ENCODE measurements at places on chromosomes 7 and 10.

- DNase-seq, result no peak
Measured at GRCh38 chr10:110407301-110408170, 90.2 kb upstream of the DUSP5 start.

- no peak for DNase-seq
Measured at GRCh38 chr7:135147341-135147898, 452 bp upstream of the TMEM140 start.

GRCh38 chr10:70090013-70090412 lies 37.4 kb downstream of the MACROH2A2 start:
- no peak for DNase-seq

GRCh38 chr10:33143160-33143728 lies 185.2 kb upstream of the ITGB1 start:
- no peak for DNase-seq

DNA sequence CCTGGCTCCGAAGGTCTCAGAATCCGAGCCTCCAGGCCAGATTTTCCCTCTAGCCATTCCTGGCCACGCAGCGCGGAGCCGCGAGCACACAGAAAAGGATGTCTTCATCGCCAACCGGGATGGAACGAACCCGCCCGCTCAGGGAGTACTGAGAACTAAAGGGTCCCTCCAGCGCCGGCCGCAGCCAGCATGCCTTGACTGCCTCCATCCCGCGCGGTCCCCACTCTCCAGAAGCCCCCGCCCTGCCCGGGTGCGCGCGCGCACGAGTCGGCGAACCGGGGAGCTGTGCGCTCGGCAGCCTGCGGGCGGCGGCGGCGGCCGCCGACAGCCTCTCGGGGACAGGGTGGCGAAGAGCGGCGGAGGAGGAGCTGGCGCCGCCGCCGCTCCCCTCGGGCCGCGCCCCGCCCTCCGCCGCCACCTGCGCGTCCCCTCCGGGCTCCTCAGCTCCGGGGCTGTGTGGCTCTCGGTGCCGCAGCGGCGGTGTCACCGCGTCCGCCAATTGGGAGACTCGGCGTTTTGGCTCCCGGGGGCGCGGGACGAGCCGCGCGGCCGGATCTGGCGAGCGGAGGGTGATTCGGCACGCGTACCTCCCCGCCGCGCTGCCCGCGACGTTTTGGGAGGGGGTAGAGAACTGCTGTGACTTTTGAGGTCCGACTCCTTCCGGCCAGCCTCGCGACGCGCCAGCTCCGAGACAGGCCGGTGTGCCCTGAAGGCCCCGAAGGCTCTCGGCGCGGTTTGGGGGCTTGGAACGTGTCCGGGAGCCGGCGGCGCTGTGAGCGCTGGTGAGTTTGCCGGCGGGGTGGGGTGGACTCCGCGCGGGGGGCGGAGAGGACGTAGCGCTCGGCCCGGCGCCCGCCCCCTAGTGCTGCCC lies 453 bp upstream of the GALNT17 start:
- no peak for DNase-seq

DNA sequence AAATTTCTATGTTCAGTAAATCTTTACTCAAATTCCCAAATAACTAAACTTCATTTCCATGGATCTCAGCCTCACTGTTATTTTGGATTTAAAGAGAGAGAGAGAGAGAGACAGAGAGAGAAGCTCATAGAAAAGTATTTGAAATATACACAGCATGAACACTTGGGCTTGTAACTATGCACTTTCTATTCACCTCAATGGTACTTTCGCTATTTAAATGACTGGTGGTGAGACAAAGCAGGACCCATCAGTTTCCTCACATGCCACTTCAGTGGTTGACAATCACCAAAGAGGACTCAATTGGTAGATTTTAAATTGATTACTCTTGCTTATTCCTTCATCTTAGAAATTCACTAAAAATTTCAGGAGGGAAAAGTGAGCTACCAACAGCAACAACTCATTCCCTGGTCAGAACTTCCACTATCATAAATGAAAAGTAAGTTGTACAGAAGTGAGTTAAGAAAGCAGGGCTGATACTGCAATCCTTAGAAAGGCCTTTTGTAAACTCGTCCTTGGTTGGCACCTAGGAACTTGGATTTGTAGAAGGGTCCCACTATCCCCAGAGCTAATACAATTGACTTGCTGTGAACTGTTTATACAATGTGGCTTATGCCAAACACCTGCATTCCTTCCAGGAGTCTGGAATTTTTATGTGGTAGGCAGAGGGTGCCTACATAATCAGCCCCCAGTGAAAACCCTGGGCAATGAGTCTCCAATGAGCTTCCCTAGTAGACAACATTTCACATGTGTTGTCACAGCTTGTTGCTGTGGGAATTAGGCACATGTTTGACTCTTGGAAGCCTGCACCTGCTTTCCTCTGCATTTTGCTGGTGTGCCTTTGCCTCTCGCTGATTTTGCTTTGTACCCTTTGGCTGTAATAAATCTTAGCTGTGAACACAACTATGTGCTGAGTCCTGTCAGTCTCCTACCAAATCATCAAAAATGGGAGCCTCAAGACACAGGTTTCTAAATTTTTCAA lies 10.8 kb downstream of the ERLIN1 start:
- DNase-seq, result no peak

DNA sequence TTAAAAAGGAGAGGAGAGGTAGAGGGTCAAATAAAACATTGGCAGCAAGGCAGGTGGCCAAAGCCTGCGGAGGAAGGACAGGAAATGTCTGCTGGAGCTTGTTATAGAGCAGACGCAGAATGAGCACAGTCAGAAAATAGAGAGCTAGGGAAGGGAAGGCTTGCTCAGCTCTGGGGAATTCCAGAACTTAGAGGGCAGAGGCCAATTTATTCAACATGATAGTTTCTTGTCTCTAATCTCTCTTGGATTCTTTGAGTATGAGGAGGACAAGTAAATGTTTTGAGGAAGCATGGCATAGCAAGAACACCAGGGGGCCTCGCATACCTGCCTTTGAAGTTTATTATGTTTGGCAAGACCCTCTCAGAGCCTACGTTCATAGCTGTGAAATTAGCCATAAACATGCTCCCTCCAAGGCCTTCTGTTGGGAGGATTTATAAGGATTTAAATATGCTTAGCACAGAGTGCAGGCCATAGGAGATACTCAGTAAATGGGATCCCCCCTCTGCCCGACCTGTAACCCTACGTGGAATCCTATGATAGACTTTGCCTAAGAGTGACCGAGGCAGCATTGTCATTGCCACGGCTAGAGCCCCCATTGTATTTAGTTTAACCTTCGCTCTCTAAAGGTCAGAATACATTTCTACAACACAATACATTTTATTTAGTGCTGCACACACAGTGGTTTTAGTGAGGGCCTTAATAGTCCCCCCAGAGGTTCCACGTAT lies 293.9 kb downstream of the CCDC3 start:
- no peak for DNase-seq

DNA sequence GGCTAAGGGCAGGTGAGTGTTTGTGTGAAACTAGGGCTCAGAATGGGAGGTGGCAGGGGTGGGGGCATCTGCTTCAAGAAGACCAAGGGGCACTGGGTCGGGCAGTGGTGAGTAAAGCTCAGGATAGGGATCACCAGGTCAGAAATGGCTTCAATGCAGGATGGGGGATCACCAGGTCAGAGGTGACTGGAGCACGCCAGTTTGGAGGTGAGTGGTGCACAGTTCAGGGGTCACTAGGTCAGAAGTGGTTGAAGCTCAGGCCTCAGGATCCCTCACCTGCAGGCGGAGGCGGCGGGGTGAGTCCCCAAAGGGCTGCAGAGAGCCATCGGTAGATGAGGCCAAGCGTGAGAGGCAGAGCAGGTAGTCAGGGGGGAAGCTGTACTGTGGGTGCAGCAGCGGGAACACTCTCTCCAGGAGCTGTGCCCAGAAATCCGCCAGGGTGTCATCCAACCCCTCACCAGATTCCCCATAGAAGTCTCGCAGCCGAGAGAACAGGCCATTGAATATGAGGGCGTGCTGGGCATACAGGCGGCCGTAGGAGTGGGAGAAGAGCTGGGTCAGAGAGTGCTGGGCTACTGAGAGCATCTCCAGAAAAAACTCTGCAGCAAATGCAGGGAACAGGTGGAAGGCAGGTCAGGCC lies 1.8 kb downstream of the GPC2 start:
- DNase-seq, result no peak

DNA sequence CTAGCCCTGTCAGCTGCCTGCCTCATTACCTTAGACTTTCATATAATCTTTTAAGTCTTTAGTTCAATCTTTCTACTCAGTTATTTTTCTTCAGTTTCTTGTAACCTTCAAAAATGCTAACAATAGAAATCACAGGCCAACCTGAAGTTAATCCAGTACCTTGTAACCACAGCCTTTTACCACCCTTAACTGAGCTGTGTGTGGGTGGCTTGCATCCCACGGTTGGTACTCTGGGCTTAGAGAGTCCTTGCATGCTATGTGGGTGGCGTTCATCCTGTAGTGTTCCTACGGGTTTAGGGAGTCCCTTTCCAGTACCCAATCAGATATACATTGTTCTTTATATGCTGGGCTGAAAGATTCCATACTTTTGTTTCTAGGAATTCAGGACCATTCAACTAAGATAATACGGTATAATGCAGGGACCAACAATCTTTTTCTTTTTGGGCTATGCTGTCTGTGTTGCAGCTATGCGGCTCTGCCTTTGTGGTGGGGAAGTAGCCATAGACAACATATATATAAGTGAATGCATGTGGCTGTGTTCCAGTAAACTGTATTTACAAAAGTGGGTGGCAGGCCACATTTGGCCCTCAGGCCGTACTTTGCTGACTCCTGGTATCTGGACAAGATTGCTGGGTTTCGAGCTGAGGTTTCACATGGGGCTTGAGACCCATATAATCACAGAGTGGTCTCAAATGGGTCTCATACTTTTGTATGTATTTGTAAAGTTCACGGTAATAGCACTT lies 280.8 kb upstream of the LRGUK start:
- no peak for DNase-seq

- DNase-seq, result no peak
Measured at GRCh38 chr10:82866424-82867020, 991.5 kb downstream of the NRG3 start.

DNA sequence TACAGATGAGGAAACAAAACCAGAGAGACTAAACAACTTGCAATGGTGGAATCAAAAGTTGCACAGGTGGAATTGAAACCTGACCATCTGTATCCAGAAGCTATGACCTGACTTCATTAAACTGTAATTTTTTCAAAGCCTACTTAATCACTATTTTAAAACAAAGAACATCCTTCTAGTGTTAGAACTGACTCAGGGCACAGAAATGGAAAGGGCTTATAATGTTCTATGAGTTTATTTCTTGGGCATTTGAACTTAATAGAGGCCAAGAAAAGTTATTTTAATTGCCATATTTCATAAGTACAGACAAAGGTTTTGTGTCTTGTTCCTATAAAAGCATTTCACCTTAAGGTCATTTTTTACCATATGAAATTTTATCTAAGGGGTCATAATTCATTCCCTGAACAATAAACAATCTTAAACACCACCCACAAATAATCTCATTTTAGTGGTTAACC lies 8.8 kb downstream of the ITGB1 start:
- no peak for DNase-seq

- DNase-seq, result no peak
Measured at GRCh38 chr7:56007167-56007652, 42.8 kb downstream of the NIPSNAP2 start.

GRCh38 chr10:122056431-122057094 lies 67.6 kb downstream of the TACC2 start:
- no peak for DNase-seq

DNA sequence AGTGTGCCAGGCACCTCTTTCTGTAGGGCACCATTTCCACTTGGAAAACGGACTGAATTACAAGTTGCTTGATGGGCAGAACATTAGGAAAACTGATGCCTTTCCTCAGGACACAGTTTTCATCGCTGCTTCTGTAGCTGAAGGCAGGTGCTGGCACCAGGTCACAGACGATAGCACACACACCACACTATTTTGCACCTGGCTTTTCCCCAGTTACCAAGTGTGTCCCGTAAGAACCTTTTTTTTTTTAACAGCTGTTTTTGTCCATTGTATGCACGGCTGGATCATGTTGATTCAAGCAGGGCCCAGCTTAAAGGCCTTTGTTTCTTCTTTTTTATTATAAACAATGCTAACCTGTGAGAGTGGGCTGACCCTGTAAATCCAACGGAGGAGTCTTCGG lies 1.3 kb upstream of the GET4 start:
- no peak for DNase-seq

- DNase-seq, result no peak
Measured at GRCh38 chr10:50294582-50294981, 43.3 kb upstream of the ASAH2 start.

- DNase-seq, result no peak
Measured at GRCh38 chr7:81140775-81141174, 221.9 kb upstream of the SEMA3C start.

- no peak for DNase-seq
Measured at GRCh38 chr10:12018438-12019282, 23.9 kb downstream of the UPF2 start.

DNA sequence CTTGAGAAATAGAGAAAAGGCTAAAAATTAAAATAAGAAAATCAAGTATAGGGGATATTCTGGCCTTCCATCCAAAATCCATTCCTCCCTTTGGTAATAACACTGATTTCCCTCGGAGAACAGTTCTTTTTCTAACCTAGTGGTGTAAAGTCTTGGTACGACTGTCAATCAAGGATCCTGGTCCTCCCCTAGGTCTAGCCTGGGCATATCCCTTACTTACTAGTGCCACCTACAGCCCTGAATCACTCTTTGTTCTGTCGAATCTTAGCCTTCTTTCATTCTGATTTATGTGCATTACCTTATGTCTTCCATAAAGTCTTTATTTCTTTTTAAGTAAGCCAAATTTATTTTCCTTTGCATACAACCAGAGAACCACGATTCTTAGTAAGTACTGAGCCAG lies 298.7 kb upstream of the LRRTM3 start:
- no peak for DNase-seq

DNA sequence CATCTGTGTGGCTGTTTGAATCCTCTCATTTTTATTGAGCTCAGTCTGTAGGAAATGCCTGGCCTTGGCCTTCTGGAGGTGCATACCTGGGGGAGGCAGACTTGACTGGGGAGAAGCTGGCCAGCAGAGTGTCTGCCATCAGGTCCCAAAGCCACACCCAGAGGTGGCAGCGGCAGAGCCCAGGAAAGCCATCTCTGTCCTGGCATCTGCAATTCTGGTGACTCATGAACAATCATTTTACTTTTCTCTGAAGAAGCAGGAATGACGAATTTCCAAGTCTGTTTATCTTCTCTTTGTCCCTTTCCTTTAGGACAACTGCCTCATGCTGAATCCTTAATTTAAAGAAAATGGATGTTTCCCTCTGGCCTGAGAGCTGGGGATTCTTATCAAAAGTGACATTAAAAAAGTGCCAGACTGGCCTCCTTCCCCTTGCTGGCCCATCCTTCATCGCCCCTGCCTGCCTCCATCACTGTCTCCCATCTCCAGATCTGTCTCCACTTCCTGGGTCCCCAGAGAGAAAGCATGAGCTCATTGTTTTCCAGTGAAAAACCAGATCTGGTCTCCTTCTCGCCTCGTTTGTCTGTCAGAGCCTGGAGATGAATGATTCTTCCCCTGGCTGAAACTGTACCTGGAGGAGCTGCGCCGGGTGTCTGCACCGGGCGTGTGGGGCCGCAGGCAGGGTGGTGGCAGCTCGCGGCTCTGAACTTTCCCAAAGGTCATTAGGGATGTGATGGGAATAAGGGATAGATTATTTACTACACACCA lies 124.5 kb downstream of the TMEM178B start:
- no peak for DNase-seq
